ENCODE measurements at places on chromosomes 7 and 10. TPM values are rescaled to one million over a fixed set of nuclear protein-coding genes. Genes with fewer than 3 reads are reported as not detected.

The ADRA2A gene
- 0.34 TPM for total RNA-seq

The OGA gene
- total RNA-seq: 55.3 TPM

The MBL2 gene
- not detected for total RNA-seq

The KIAA1549 gene
- total RNA-seq: 3.3 TPM

The SEPTIN14 gene
- not detected for total RNA-seq

The GDF10 gene
- total RNA-seq: not detected

The DDC gene
- not detected for total RNA-seq

The DMTF1 gene
- 60.7 TPM for total RNA-seq

The CPXM2 gene
- total RNA-seq: not detected

The OR6V1 gene
- not detected for total RNA-seq

The RELN gene
- 0.63 TPM for total RNA-seq

The GRID1 gene
- total RNA-seq: not detected

The LOXL4 gene
- 0.46 TPM for total RNA-seq

The COL28A1 gene
- total RNA-seq: 2.6 TPM
